Right renal cortex interstitium (tissue), 3 donors: ENCODE measurements at places on chromosomes 1 and 21. TPM values are rescaled to one million over a fixed set of nuclear protein-coding genes. Genes with fewer than 3 reads are reported as not detected.

The PLCH2 gene
- 1.9 TPM for polyA plus RNA-seq

The BNIPL gene
- polyA plus RNA-seq: 1.0 TPM

The CR1L gene
- polyA plus RNA-seq: 1.4 TPM

The AIM2 gene
- polyA plus RNA-seq: 0.19 TPM

The BRDT gene
- polyA plus RNA-seq: 0.31 TPM

The CELA2A gene
- polyA plus RNA-seq: 0.31 TPM

The KIAA0040 gene
- polyA plus RNA-seq: 18.1 TPM

The GPR157 gene
- 1.5 TPM for polyA plus RNA-seq

The UTS2 gene
- not detected for polyA plus RNA-seq

The F13B gene
- polyA plus RNA-seq: not detected

The DISP1 gene
- polyA plus RNA-seq: 14.7 TPM

The NFASC gene
- polyA plus RNA-seq: 13.9 TPM

GRCh38 chr21:36089946-36090345 is 20.1 kb downstream of the CBR1 start:
- DNase-seq: no peak

GRCh38 chr1:239421811-239422210 is 35.4 kb downstream of the CHRM3 start:
- no peak for DNase-seq

DNA sequence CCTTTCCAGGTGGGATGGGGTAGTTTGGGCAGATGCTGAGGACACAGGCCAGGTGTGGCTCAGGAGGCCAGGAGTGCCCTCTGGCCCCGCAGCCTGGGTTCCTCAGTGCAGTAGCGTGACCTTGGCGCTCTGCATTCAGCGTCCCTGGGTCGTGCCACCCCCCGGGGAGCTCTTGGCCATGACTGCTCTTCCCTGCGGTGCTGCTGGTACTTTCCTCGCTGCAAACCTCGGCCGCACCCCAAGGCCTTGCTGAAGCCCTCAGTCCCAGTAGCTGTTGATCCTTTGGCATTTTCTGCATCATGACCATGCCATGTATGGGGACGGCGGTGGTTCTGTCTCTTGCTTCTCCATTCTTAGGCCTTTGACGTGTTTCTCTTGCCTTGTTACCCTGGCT is 13.8 kb downstream of the SLX9 start:
- no peak for DNase-seq

DNA sequence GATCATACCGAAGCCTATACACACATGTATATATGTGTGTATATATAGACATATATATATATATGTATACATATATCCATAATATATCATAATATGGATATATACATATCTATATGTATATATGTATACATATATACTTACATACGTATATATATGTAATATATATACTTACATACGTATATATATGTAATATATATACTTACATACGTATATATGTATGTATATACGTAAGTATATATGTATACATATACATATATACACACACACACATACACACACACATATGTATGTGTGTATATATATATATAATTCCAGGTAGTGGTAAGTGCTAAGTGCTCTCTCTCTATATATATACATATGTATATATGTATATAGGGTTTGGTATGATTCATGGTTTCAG is 9.7 kb upstream of the TMEM35B start:
- no peak for DNase-seq

DNA sequence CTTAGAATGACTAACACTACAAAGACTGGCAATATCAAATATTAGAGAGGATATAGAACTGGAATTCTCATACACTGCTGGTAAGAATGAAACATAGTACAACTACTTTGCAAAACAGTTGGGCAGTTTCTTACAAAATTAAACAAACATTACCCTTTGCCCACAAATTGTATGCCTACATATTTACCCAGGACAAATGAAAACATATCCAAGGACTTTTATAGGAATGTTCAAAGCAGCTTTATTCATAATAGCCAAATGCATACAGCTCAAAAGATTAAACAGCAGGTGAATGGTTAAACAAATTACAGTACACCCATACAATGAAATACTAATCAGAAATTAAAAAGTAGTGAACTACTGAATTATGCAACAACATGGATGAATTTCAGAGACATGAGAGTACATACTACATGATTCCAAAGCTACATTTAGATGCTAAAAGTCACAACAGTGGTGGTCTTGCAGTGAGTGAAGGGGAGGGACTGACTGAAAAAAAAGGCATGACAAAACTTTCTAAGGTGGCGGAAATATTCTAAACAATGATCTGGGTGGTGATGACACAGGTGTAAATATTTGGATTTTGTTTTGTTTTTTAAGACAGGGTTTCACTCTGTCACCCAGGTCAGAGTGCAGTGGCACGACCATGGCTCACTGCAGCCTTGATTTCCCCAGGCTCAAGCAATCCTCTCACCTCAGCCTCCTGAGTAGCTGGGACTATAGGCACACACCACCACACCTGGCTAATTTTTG is 40.4 kb downstream of the LYST start:
- DNase-seq: no peak

DNA sequence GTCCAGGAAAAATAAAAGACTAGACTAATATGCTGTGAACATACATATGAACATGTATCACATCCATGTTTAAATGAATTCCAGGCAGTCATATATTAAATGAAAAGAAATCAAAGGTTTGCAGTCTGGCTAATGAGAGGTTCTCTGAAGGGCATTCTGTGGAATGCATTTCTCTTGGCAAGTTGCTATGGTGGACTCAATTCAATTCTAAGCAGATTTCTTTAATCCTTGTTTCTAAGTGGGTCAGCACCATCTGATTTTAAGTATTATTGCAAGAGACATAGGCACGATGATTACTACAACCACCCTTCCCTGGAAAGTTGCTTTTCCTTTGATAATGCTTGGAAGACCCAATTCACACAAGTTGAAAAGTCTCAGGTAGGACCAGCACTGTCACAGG is 23.9 kb upstream of the ABCA4 start:
- DNase-seq: no peak

- DNase-seq: no peak
These were observed 225.9 kb downstream of the DYRK1A start for GRCh38 chr21:37592496-37592895.

DNA sequence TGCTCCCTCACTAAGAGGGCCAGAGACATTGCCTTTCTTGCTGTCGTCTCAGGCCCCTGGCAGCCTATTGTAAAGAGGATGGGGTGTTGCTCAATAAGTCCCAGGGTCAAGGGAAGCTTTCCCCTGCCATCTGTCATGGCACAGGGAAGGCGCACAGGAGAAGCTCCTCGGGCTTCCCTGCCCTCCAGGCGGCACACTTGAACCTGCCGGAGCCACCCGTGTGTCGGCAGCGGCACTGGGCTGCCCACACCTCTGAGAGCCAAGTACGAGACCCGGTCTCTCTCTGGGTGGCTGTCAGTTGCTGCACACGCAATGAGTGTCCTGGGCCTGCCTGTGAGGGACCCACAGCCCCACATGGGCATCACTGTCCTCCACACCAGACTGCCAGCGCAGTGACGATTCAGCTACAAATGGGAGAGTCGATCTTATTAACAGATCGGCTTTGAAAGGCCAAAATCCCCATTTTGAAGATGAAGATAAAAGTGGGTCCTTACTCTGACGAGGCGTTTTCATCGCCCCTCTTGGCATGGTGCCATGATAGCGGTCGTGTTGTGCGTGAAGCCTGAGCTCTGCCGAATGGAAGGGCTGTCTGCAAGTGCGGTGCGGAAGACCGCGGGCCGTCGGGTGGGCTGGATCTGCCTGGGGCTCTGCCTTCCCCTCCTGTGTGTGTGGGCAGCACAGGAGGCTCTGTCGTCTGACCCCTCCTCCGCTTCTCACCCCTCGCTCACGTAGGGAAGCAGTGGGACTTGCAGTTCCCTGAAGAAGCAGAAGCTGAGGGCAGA is 29.2 kb upstream of the PDXK start:
- DNase-seq: no peak

DNA sequence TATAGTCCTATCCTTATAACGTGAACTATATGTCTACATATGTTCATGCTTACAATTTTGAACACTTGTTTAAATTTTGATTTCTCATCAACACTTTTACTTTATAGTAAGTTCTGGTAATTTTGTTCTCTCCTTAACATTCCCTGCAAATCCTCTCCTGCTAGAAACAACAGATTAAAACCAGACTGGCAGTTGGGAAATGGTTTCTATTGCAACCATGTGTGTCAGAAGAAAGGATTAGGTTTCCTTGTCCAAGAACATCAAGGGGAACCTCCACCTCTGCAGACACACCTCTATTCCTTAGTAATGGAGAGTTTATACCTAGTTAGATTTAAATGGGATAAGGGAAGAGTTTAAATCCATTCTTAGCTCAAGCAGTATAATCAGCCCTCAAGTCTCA is 3.3 kb upstream of the WARS2 start:
- DNase-seq: no peak

DNA sequence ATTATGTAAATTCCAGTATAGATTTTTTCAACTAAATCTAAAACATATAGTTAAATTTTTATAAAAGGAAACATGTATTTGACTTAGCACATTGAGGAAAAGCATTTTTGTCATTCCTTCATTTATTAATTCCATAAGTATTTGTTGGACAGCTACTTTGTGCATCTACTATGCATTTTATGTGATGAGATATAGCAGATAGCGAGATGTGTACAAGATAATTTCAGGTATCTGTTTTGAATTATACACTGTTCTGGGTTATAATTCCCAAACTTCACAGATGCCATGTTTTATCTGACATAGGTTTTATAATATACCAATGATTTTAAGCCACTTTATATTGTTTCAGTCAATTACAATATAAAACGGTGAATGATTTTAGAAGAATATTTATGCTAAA is 398.7 kb downstream of the USH2A start:
- DNase-seq: no peak

- DNase-seq: no peak
These were observed 24.4 kb downstream of the SZRD1 start for GRCh38 chr1:16391411-16391810.

- DNase-seq: no peak
These were observed 20.2 kb downstream of the A3GALT2 start for GRCh38 chr1:33300673-33301072.

GRCh38 chr1:6034750-6035096 is 11.0 kb upstream of the KCNAB2 start:
- DNase-seq: no peak

GRCh38 chr1:109790735-109791494 is 27.2 kb upstream of the EPS8L3 start:
- no peak for DNase-seq

DNA sequence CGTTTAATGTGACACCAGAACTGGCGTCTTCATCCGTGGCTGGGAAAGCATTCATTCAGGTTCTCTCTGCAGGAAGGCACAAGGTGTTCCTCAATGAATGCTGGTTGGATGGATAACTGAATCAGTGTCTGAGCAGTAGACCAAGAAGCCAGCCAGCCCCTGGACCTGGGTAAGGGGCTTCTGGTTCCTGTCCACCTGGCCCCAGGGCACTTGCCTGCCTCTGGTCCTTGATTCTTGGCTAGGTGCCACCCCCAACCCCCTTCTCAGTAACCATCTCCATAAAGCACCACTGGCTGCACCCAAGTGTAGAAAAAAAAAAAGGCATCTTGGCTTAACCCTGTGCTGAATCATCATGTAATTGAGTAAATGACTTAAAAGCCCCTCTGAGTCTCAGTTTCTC is 59.1 kb downstream of the KCND3 start:
- no peak for DNase-seq

DNA sequence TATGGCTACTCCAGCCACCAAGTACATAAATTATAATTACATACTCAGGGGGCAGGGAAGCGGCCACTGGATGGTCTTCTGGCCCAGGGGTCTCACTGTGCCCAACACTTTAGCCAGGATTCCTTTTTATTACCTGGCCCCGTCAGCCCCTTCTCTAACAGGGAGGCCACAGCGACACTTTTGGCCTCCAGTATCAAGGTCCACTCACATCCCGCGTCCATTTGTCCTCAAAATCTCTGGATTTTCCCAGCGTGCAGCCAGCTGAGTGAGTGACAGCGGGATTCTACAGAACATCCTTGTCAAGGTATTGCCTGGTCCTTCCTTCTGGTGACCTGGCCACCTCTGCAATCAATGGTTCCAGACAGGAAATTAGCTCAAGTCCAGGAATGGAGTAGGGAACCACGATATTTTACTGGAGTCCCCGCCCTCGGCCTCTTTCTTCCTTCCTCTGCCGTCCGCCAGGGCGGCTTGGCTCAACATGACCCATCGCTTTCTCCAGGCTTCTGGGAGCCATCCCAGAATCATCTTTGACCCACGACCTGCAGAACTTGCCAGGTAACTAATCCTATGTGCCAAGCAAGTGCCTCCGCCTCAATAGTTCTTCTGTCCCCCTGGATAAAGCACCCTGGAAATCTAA is 2.7 kb upstream of the COL6A2 start:
- no peak for DNase-seq

- no peak for DNase-seq
These were observed 172.7 kb downstream of the TRIM33 start for GRCh38 chr1:114338191-114338890.

DNA sequence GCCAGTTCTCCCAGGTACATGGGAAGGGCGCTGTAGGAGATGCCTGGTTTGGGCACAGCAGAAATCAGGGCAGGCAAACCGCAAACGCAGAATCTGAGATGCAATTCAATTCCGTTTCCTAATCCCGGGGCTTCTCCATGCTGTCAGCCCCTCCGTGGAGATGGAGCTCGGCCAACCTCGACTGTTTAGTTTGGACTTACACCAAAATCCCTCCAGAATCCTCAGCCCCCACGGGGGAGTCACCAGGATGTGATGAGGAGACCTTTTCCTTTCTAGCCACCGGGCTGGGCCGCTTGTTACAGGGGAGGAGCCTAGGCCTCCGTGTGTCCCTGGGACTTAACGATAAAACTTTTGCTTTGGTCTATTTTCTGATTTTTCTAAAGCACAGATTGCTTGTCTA is 7.9 kb downstream of the SLC2A7 start:
- no peak for DNase-seq

DNA sequence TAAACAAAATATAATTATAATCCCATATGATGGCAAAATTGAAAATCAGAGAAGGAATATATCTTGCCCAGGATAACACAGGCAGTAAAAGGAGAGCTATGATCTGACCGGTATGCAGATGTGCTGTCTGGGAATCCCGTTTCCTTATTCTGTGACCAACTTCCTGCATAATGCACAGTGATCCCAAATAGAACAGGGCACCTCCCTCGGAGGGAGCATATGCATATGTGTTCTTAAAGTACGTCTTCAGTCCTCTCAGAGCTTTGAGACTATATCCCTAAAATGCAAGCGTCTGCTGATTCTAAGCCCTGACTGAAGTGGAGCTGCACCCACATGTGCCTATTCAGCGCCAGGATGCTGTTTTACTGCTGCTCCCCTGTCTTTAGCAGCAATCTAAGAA is 366.1 kb upstream of the PTBP2 start:
- no peak for DNase-seq

- DNase-seq: no peak
These were observed 138.3 kb downstream of the TOMM20 start for GRCh38 chr1:234990328-234990675.

- DNase-seq: no peak
These were observed 859 bp upstream of the ERMAP start for GRCh38 chr1:42815941-42816584.

- DNase-seq: no peak
These were observed 69.5 kb upstream of the DESI2 start for GRCh38 chr1:244583358-244583982.

GRCh38 chr21:42463861-42464515 is 32.0 kb downstream of the RSPH1 start:
- DNase-seq: no peak

GRCh38 chr1:11650331-11650991 is 3.8 kb downstream of the FBXO2 start:
- no peak for DNase-seq
